ENCODE measurements at places on chromosomes 4 and X.

DNA sequence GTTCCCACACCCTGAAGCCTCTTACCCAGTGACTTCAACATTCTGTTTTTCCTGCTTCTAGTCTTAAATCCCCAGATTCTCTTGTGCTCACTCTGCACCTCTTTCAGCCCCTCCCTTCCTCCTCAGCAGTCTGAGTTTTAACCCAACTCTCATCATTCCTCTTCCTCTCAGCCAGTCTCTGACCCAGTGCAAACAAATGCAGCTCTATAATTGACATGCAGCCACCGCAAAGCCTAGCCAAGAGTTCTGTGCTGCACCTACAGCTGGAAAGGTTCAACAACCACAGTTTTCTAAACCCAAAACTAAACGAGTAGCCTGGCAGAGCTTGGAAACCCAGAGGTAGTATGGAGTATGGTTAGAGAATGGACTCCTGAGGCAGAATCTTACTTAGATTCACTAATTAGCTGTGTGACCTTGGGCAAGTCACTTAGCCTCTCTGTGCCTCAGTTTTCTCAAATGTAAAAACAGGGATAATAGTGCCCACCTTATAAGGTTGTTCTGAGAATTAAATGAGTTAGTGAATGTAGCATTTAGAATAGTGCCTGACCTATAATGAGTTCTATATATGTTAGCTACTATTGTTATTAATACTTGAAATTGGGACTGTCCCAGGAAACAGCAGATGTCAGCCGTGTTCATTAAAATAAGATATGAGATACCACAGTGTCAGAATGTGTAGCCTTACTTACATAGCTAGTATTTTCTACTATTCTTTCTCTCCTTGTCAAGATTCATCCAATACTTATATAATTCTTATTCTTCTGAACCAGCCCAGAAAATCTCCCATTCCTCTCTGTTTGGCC, 3.5 kb downstream of the TMEM154 start:
- no peak for DNase-seq

- no peak for DNase-seq
Measured at GRCh38 chrX:21723084-21723483, 34.8 kb downstream of the SMPX start.

- no peak for DNase-seq
Measured at GRCh38 chr4:24820541-24820940, 25.2 kb downstream of the SOD3 start.

- no peak for DNase-seq
Measured at GRCh38 chr4:39494354-39494753, 32.9 kb downstream of the UGDH start.

DNA sequence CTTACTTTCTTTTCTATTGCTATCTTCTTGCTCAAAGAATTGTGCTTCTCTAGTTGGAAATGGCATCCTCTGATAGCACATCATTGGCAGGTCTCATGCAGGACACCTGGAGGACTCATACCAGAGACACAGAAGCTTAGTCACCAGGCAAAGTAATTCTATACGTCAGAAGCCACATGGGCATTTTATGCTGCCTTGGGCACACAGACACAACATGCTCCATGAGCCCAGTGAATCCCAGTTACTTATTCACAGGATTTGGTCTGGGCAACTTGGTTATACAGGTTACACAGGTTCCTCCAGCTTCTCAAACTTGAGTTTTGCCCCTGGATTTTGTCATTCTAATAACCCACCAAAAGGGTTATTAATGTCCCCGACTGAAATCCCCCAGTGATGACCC, 7.1 kb downstream of the RASSF6 start:
- DNase-seq, result no peak

DNA sequence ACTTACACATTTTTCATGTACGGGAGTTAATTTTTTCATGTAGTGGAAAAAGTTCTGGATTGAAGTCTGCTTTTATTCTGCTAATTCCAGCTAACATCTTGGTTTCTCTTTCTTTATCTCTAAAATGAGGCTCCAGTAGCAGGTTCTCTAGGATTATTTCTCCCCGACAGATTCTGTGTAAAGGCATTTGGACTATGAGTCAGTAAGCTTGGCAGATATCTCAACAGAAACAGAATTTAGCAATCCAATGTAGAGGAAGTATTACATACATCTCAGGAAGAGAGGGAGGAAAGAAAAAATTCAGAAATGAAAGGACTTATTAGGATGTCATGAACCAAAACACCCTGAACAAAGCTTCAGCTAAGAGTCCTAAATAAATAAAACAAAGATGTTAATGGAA, 1682.3 kb upstream of the TENM3 start:
- no peak for DNase-seq

DNA sequence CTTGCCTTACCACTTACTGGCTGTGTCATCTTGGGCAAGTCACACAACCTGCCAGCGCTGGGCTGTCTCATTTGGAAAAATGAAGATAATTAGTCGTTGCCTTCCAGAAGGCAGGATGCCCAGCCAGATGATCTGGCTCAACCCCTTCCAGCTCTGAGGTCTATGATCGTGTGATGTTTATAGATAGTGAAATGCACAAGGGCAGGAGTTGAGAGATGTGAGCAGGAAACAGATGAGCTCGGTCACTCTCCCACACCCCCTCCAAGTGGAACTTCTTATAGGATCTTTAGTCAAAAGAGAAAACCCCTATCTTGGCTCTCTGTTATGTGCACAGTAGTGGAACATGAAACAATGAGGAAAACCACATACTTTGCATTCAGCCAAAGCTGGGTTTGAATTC, 336.8 kb upstream of the PPARGC1A start:
- no peak for DNase-seq
